ENCODE measurements at places on chromosomes 3 and 15.

DNA sequence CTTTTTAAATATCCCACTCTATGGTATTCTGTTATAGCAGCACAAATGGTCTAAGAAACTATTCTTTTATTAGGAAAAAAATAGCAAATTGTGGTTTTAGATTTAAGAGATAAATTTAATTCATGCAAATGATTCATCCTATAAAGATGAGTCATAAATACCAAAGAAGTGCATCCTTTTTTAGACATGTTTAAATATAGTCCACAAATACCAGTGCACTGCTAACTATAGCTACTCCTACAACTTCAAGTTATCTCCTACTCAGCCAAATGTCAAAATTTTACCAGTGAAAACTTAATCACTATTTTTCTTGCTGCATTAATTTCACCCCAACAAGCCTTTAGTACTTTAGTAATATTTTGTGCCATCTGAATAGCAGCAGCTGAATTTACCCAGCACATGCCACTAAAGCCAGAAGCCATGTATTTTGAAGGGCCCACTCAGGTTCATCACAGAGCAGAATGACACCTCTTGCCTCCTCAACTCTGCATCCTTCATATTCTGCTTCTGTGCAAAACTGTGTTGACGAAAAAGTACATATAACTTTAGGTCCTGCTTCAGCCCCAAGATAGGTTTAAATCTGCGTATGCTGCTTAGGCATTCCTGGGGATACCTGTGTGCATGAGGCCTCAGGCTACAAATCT, 24.9 kb downstream of the CX3CR1 start:
- no peak for DNase-seq

DNA sequence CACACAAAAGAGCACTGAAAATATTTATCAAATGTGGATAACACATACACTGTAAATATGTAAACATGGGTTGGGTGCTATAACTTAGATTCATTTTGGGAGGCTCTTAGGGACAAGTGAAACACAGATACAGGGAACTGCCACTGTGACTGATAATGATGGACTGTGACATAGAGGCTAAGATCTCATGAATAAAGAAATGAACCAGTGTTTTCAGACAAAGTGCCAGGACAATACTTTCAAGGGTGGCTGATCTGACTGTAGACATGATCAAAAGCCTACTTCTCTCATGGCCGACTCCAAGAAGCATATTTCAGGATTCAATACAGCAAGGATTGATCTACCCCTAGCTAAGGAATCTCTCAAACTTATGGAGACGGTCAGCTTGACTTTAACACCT, 353.8 kb downstream of the FGF12 start:
- no peak for DNase-seq

DNA sequence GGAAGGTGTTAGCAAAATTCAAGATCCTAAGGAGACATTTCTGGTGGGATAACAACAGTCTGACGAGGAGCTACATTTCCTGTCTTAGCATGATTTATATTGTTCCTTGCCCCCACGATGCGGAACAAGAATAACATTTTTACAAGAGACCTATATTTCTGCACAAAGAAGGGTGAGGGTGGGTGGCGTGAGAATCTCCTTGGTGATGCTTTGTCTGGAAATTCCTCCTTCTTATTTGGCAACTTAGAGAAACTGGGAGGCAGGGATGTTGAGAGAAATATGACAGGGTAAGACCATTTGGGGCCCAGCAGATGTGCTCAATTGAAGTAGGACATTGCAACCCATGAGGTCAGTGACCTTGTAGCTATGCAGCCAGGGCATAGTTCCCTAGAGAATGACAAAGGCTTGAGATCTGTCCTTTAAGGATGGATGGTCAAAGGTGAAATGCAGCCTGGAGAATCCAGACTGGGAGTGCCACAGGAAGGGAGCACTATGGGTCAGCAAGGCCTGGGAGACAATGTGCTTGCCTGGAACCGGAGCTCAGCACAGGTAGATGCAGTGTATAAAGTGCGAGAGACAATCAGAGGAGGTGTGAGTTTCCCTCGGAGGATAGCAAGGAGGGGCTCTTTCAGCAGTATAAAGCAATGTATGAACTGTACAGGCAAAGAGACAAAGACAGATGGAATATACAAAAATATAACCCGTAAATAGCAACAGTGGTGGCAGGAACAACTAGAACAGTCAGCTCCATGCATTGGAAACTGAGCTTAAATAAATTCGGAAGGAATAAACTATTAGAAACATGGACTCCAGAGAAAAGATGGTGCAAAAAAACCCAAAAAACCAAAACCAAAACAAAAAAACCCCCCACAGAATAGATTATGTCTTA, 317.6 kb upstream of the TBL1XR1 start:
- no peak for DNase-seq

- DNase-seq = no peak
These were observed 16.8 kb downstream of the CGNL1 start for GRCh38 chr15:57393061-57393460.

DNA sequence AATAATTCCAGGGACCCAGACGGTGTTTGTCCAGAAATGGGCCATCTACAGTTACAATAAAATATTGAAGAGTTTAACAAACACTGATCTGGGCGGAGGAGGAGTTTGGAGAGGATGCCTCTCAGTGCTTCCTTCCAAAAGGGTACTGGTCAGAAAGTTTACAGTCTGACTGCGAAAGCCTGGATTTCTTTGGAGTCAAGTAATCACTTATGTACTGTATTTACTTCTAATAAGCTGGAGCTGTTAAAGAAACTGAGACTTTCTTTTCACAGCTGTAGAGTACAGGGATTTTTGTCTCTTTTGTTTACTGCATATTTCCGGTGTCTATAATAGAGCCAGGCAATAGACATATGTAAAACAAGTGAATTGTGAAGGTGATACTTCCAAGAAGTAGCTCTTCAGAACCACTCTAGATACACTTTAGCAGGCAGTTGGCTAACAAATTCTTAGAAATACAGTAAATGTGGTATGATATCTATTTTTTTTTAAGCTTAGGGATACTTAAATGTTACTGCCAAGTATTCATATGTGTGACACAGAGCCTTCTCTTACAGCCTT, 22.1 kb upstream of the NEO1 start:
- DNase-seq = no peak

- DNase-seq = no peak
These were observed 254.8 kb upstream of the EOMES start for GRCh38 chr3:27976933-27977332.

DNA sequence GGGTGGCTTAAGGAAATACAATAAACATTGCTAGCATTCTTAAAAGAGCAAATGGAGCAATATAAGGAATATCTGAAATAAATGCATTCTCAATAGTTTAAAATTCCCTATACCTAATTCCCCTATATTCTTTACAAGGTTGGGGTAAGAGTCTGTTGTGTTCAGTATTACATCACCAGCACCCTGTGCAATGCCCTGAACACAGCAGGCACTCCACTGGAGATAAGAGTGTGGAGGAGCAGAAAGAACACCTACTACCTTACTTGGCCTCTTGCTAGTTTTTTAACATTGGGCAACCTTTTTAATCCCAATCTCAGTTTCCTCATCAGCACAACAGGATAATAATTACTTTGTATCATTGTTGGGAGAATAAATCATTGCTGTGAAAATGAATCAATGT, 140.2 kb upstream of the PLXND1 start:
- DNase-seq = no peak

- no peak for DNase-seq
These were observed 70.3 kb downstream of the ARNT2 start for GRCh38 chr15:80474224-80475215.

GRCh38 chr3:171470714-171471227, 10.6 kb upstream of the TNIK start:
- no peak for DNase-seq

DNA sequence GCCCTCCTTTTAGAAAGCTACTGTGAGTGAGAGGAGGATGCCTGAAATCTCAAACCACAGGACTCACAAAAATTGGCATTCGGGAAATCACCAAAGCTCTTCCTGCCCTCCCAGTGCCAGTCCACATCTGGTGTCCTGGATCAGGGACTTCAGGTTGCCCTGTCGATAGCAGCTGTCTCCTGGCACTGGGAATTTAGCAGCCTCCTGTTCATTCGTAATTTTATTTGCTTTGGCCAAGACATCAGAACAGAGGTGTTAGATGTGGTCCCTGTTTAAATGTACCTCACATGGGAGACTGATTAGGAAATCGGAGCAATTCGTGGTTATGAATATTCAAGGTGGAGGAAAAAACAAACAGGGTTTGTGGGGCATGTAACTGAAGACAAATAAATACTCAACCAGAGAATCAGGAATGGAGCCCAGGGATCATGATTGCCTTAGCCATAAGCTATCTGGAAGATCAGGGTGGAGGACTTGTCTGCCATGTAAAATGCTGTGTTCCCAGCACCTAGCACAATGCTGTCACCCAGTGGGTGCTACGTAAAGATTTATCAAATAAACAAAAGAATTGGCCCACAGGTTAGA, 265.2 kb upstream of the PROK2 start:
- DNase-seq = no peak

GRCh38 chr3:109640146-109640652, 302.9 kb upstream of the DPPA4 start:
- DNase-seq = no peak

- no peak for DNase-seq
These were observed 323.4 kb upstream of the THRB start for GRCh38 chr3:24818055-24818454.

Data from stimulated activated CD8-positive, alpha-beta memory T cell treated with anti-CD3 and anti-CD28 coated beads, Interleukin-4, amount 100 ng/mL, for 24 hours (primary cell).